Suppressor macrophage treated with lipopolysaccharide for 1 hour (primary cell): ENCODE measurements at places on chromosomes 11 and 22.

- no peak for DNase-seq
These were observed 105.6 kb downstream of the ATXN10 start for GRCh38 chr22:45777046-45777851.

GRCh38 chr11:130553306-130553705, 104.9 kb downstream of the ADAMTS15 start:
- no peak for DNase-seq

DNA sequence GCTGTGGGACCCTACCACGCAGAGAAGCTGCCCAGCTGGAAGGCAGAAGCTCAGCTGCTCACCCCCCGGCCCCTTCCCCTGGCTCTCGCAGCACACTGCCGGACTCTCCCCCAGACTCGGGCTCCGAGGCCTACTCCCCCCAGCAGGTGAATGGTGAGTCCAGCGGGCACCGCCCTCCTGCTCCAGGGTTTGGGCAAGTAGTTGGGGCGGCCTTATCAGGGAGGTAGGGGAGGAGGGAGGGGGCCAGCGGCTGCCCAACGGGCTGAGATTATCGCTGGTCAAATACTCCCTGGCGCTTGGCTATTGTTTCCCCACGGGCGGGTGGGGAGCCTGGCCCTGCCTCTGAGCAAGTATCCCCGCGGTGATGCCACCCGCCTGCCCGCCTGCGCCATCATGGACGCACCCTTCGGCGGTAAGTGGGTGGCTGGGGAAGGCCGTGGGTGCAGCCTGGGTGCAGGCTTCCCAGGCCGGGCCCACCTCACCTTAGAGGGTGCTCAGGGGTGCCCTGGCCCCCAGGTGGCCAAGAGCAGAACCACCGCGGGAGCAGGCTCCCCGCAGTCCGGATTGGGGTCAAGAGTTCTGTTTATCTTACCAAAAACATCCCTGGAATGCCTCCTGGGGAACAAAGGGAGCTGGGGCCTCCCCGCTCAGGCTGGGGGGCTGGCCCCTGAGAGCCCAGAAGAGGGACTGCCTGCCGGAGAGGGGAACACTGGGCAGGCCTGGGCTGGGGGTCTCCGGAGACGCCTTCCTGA, 16.9 kb downstream of the MYRF start:
- no peak for DNase-seq

GRCh38 chr11:101129203-101129943, at the start of gene PGR:
Gene PGR (minus strand): TSS chr11:101129813. CDS start chr11:101129070, 743 bp downstream.
- DNase-seq = no peak

DNA sequence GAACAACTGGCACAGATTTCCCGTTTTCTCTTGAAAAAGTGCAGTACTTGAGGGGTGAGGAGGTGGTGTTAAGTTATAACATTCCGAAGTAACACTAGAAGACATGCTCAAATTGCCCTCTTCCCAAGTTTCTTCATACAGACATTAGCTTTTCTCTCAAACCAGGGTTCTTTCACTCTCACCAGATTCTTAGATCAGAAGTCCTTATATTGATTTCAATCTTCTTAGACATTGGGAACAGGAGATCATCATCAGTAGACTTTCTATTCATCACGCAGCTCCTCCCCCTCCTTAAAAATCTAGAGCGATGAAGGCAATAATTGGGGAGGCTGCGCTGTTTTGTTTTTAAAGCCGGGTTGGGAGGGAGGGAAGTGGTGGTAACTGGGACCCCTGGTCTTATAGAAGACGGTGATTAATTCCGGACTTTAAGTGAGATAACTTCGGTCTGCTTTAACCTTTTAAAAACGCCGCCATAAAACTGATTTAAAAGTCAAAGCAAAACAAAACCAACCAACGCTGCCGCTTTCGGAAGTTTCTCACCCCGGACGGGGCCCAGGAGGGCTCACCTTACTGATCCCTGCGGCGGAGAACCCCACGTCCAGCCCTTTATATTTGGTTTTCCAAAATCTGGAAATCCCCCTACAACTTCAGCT, 665 bp downstream of the USP28 start:
- DNase-seq = no peak

DNA sequence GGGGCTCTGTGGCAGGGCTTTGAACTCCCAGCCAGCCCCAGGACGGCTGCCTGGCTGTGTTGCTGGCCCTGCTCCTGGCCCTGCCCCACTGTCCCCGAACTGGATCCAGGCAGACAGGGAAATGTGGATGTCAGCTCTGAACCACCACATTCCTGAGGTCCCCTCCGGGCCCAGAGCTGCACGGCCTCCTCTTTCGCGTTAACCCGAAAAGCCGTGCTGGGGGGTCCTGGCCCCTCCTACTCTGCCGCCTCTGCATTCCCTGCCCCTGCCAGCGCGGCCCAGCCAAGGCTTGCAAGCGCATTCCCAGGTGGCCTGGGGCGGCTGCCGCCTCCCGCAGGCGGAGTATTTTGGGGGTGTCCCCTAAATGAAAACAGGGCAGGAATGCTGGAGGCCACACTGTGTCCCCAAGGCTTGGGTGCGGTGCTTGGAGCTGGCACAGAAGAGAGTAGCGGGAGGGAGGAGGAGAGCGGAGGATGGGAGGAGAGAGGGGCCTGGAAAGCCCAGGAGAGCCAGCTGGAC, 5.4 kb downstream of the LINC01488 start:
- no peak for DNase-seq

- no peak for DNase-seq
These were observed 1.5 kb upstream of the PACSIN3 start for GRCh38 chr11:47187723-47188122.

GRCh38 chr11:124108156-124108555, 7.1 kb upstream of the VWA5A start:
- peak; percentile 49 for DNase-seq

- DNase-seq = no peak
These were observed 79.9 kb downstream of the AMBRA1 start for GRCh38 chr11:46513934-46514342.

DNA sequence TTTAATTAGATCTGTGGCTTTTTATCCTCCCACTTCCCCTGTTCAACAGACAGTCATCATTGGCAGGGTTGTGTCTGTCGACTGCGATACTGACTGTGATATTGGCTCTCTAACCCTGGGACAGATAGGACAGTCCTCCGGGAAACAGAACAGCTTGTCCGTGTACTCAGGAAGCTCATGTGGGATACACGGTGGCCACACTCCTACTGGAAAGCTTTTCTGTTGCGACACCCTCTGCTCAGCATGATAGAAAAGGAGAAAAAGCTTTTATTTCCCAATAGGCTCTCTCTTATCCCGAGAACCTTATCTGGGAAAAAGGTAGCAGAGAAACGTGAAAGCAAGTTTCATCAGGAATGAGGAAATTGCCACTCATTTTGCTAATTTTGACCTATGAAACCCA, 60.4 kb upstream of the HSPA8 start:
- no peak for DNase-seq

DNA sequence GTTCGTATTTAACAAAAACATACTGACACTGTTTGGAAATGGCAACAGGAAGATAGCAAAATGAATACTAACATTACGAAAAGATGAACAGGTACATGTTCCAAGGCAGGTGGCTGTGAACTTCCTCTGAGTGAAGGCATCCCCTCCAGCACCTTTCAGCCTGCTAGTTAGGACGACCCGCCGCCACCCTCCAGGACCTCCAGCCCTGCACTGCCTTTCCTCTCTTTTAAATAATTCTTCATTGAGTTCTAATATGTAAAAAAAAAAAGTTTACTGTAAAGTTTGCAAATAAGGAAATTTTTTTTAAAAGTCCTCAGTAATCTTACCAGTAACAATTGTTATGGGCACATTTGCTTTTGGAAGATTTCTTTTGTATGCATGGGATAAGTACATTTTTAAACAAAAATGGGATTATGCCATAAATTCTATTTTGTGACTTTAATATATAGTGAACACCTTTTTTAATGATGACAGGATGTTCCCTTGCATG, 6.0 kb downstream of the NEAT1 start:
- peak; percentile 57 for DNase-seq

DNA sequence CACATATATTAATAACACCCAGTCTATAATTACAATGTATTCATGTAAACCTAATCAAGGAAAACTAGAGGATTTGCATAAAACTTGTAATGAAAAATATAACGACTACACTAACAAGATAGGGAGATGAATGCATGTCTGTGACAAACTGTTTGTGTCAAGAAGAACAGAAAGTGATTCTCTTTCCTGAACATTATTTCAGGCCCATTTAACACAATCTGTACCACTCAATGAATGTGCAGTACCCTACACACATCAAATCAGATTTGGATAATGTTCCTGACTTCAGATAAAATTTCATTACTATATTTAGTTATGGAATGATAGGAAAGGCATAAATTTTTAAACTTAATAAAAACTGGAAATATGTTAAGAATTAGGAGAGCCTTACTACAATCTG, 93.1 kb downstream of the CADM1 start:
- DNase-seq = no peak

GRCh38 chr11:128095466-128095981, 491.8 kb downstream of the ETS1 start:
- peak; percentile 48 for DNase-seq

DNA sequence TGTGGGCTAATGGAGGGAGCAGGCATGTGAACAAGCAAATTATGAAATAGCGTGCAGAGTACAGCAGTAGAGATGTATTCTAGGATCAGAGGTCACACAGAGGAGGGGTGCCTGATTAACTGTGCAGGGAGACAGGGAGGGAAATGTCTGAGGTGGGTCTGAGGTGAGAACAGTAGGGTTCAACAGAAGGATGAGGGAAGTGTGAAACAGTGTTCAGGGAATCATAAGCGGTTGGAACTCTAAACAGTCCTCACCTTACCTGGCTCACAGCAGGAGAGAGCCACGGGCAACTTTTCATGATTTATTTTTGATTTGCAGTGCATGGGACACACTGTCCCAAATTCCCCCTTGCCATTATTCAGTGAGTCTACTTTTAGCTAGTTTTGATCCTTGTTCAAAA, 90.5 kb downstream of the PIWIL4 start:
- DNase-seq = no peak

DNA sequence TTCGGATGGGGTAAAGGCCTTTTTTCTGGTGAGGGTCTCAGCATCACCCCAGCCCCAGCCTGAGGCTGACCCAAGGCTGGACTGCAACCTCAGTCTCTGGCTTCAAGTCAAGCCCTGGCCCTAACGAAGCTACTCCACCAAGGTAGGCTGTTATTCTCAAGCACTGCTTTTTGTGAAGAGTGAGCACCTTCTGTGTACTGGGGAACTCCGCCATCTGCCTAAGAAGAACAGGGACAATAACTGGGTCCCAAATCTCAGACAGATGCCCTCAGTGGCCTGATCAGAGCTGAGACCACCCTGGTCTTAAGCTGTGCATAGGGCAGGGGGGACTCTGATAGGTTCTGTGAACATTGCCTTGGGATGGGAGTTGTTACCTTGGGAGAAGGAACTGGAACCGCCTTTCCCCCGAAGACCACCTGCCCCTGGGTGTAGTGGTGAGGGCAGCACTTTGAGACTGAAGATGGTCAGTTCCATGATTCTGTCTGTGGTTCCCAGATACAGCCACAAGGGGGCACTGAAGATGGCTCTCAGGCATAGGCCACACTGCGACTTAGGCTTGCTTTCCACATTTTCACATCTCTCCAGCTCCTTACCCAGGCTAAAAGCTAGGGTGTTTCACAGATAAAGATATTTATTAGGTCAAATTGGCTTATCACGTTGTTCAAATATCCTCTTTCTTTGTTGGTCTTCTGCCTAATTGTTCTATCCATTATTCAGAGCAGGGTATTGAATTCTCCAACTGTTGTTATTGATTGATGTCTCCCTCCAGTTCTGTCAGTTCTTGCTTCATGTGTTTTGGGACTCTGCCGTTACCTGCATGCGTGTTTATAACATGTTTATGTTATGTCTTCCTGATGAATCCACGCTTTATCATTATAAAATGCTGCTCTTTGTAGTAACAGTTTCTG, 11.8 kb upstream of the UVRAG start:
- DNase-seq = peak; percentile 84

GRCh38 chr11:92457250-92457649, 232.6 kb downstream of the FAT3 start:
- no peak for DNase-seq

DNA sequence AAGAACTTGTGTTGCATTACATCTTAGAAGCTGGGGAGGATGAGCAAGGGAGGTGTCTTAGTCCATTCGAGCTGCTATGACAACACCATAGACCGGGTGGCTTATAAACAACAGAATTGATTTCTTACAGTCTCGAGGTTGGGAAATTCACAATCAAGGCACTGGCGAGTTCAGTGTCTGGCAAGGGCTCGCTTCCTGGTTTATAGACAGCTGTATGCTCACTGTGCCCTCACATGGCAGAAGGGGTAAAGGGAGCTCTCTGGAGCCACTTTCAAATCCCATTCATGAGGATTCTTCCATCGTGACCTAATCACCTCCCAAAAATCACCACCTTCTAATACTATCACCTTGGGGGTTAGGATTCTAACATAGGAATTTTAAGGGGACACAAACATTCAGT, 150.0 kb upstream of the NECTIN1 start:
- DNase-seq = no peak

DNA sequence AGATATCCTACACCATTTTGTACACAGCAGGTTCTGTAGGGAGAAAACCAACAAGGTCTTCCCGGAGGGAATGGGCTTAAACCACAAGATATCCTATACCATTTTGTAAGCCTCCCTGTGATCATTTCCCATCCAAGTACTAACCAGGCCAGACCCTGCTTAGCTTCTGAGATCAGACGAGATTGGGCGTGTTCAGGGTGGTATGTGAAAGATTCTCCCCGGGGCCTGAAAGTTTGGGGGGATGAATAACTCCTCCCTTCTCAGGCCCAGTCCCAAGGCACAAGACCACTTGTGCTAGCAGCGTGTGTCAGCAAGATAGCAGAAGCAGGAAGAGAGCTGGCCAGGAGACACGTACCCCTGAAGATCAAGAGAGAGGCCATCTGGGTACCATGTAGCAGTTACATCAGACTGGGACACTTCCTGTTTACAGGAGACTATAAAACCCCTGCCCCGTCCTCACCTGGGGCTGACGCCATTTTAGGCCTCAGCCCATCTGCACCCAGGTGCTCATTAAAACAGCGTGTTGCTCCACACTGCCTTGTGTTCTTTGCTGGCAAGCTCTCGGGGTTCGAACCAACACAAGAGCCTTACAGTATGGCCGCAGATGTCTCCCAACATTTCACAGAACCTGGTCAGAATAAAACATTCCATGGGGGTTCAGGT, 17.3 kb downstream of the MIF start:
- no peak for DNase-seq

DNA sequence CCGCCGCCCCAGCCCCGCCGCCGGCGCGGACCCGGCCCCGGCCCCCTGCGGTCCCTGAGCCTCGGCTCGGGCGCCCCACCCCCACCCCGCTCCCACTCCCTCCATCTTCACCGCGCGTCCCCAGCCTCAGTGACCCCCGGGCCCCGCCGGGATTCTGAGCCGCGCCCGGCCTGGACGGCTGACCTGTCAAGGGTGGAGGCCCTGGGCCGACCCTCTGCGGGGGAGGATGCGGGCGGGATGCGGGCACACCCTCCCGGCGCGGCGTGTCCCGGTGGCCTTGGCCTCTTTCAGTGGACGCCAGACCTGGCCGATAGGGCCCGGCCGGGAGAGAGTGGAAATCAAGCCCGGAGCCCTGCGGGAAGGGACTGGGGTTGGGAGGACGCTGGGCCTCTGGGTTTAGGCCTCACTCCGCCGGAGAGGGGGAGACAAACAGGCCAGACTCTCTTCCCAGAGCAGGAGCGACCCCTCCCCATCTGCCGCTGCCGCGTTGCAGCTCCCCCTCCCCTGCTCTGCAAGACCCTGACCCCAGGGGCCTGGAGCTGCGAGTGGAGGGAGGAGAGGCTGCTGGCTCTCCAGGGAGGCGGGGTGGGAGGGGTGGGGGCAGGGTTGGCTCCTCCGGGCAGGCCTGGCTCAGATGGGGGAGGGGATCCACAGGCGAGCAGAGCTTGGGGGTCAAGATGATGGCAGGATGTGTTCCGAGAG, 525 bp downstream of the MAPK8IP2 start:
- no peak for DNase-seq

- peak; percentile 79 for DNase-seq
These were observed 19.6 kb downstream of the CKAP5 start for GRCh38 chr11:46826310-46827044.

GRCh38 chr22:37403267-37403960, 23.9 kb downstream of the ELFN2 start:
- no peak for DNase-seq
